ENCODE measurements at places on chromosomes 2 and 18.
A peak's percentile ranks its signal among the peaks of the same experiment; 100 is the strongest.

GRCh38 chr2:176814740-176815367, 397.7 kb upstream of the HNRNPA3 start:
- DNase-seq: no peak

GRCh38 chr2:16656784-16657391, 8.7 kb downstream of the CYRIA start:
- no peak for DNase-seq

DNA sequence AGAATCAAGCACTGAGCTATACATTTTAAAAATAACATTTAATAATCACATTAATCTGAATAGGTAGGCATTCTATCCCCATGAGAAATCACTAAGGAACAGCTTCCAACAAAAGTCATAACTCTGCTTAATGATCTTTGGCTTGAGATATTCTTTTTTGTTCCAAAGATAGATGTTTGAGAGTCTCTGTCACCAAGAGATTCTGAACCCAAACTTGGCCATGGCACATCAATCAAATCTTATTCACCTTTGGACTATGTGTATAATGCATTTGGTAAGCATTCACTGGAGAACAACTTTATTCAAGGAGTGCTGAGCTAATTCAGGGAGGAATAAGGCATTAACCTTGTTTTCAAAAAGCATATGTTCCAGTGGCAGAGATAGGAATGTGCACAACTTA, 743.3 kb downstream of the SLC4A3 start:
- no peak for DNase-seq

- DNase-seq: no peak
Observed at GRCh38 chr2:36355890-36356297, 316 bp downstream of the CRIM1 start.

- DNase-seq: no peak
Observed at GRCh38 chr2:83747141-83747540, 711.9 kb downstream of the SUCLG1 start.

GRCh38 chr18:47531717-47532116, 280.3 kb upstream of the SKOR2 start:
- no peak for DNase-seq

- DNase-seq: no peak
Observed at GRCh38 chr2:171451074-171451473, 17.0 kb downstream of the DCAF17 start.

DNA sequence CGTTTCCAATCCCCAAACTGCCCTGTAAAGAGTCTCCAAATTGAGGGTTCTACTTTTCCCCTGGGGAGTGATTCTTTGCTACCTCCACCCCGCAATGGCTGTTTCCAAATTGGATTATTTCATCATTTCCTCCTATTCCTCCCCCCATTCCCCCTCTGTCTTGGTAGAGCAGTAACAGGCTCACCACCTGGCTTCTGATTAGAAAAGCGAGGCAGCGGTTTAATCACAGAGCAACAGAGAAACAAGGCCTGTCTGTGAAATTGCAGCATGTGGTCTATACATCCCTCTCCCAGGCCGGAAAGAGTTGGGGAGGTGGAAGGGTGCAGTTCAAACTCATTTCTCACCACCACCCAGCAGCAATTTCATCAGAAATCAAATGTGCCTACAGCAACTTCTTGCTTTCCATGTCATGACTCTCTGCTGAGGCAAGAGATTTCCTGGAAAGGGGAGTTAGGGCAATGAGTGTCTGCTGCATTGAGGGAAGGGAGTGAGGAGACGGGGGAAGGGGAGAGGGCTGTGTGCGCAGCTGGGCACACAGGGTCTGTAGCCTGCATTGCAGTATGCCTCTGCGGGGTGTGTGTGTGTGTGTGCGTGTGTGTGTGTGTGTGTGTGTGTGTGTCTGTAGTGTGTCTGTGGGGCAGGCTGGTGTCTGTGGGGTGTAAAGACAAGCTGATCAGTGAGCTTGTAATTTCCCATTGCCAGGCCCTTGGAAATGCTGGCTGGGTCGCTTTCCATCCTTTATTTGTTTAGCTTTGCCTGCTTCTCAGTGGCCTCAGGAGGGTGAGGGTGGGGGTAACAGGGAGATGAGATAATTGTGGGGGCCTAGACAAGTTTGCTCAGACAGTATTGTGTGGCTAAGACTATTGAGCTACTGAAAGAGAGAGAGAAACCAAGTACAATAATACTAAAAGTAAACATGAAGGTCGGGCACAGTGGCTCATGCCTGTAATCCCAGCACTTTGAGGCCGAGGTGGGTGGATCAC, 13.5 kb upstream of the IGFBP2 start:
- no peak for DNase-seq

- DNase-seq: no peak
Observed at GRCh38 chr2:168210216-168210894, 37.0 kb downstream of the STK39 start.

GRCh38 chr2:71410696-71411095, 42.7 kb upstream of the DYSF start:
- DNase-seq: no peak

DNA sequence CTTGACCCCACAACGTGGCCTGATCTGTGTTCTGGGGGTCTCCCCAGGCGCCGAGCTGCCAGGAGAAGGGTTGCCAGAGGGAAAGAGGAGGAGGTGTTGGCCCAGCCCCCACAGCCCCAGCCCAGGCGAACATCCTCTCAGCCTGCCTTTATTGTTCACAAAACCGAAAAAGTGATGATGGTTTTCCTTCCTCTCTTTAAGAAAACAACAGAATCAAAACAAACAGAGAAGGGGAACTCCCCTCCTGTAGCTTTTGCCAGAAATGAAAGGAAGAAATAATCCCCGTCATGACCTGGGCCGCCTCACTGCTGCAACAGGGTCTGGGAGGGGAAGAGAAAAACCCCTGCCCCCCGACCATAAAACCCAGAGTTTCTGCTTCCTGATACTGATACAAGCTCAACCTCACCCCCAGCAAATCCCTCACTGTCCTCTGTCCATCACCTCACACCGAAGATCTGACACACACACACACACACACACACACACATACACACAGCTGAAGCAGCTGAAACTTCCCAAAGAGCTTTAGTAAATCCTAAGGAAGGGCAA, 52.0 kb downstream of the ZFP36L2 start:
- DNase-seq: peak; percentile 73

GRCh38 chr2:134883552-134884293, 34.9 kb upstream of the CCNT2 start:
- no peak for DNase-seq

- DNase-seq: no peak
Observed at GRCh38 chr2:201833781-201834180, 27.4 kb downstream of the CDK15 start.

- DNase-seq: no peak
Observed at GRCh38 chr2:45826884-45827635, 175.6 kb downstream of the PRKCE start.

- no peak for DNase-seq
Observed at GRCh38 chr18:35413163-35413511, 36.0 kb upstream of the ZNF396 start.

DNA sequence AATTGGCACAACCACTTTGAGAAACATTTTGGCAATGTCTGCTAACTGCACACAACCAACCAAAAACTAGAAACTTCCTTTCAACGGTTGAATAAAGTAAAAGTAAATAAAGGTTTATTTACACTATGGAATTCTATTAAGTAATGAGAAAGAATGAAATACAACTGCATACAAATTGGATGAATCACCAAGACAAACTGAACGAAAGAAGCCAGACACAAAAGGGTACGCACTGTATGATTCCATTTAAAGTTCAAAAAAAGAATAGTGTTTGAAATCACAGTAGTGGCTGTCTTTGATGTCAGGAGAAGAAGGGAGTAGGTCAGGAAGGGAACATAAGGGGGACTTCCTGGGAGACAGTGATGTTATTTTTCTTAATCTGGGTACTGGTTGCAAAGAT, 46.5 kb upstream of the SULT1C3 start:
- DNase-seq: no peak

DNA sequence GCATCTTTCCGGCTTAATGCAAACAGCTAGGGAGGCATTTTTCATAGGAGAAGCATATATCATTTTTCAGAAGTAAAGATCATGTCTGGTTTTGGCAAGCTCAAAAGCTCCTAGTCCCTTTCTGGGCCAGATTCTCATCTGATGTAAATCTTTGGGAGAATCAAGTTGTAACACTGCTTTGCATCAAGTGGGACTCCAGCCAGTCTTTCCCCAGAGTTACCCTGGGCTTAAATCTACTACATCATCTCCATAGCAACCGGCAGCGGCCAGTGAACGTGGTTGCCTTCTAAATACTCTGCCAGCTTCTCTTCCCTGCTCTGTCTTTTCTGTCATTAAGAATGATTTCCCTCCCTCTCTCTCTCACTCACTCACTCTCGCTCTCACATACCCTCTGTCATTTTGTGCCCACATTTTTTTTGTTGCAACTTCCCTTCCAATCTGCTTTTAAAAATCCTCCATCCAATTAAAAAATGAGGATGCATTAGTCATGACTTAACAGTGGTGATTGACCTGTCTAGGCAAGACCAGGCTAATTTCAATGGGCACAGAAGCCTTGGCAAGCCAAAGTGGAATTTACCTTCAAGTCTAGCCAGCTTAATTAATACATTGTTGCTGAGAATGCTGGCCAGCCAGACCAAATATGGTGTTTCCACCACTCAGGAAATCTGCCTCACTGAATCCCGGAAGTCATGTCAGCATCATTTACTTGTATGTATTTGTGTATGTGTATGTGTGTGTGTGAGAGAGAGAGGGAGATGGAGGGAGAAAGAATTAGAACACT, 93.0 kb downstream of the NRP2 start:
- DNase-seq: no peak

GRCh38 chr2:35976611-35977010, 379.0 kb upstream of the CRIM1 start:
- DNase-seq: no peak

DNA sequence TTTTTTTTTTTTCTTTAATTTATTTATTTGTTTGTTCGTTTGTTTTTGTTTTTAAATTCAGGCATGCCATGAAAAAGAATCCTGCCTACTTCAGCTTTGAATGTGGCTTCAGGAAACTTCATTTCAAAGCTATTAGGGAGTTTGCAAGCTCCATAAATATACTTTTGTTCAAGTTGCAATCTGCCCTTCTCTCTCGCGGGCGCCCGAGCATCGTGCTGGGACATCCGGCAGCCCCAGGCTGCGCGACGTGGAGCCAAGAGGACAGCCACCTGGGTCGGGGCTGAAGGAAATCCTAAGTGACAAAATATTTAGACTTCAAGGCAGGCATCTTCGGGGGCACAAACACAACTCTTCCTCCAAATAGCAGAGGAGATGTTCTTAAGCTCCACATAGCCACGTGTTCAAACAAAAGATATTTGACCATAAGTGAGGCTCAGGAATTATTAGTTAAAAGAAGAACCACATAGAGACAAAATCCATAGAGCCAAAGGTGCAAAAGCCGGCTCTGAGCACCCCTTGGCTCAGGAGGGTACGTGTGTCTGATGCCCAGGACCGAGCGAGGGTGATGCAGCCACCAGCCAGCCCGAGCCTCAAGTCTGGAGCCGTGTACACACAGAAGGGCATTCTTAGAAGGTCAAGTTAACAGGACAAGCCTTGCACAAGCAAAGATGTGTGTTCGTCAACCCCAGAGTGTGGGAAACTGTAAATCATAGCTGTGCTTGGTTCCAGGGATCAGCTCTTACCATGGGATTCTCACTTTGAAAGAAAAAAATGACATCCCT, 256.5 kb upstream of the SALL3 start:
- no peak for DNase-seq

- DNase-seq: no peak
Observed at GRCh38 chr2:21097331-21097730, 26.4 kb upstream of the TDRD15 start.

GRCh38 chr18:9237981-9238380, 96.6 kb upstream of the TWSG1 start:
- no peak for DNase-seq

DNA sequence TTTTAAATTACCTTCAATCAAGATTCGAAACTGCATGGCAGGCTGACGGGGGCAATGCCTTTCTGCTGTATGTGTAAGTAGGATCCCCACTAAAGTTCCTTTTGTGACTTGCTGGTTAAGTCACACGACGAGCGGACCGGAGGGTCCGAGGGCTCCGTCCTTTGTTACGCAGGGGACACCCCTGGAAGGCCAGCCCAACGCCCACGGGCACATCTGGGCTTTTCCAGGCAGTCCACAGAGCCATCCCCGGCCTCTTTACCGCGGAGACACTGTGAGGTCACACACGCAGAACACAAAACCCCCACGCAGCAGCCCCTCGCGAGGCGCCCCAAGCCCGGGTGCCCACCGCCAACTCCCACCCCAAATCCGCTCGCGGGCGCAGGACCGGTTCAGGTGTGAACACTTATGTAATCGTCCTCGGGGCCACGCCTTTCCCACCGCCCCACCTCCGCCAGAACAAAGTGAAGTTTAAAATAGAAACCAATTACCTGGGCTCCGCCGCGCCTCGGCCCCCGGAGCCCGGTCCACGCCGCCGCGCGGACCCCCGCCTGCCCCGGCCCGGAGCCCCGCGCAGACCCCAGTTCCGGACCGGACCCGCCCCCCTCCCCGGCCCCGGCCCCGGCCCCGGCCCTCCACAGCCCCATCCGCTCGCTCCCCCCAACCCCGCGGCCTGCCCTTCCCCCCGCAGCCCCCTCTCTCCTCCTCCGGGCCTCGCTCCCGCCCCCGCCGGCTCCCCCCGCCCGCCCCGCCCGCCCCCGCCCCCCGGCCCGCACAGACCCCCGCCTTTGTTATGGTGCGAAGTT, 4.2 kb downstream of the ZNF516 start:
- DNase-seq: no peak

- DNase-seq: no peak
Observed at GRCh38 chr18:10476338-10476791, 21.9 kb downstream of the APCDD1 start.

DNA sequence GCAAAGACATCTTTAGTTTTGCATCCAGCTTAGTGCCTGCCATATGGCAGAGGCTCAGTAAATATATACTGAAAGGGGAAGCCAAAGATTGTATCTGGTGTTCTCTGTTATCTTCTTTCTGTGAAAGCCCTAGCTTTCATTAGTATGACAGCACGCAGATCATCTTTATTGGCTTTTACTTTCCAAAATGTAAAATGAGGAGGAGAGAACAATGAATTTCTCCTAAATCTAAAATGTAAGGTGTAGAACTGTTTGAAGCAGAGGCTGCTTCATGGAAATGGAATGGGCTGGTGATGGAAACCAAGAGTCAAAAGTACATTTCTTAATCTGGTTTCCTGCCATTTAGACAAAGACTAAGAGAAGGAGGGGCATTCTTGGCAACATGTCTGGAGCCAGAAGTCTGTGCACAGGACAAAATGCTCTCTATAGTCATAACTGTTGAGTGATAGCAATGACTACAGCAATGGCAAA, 1029.9 kb upstream of the PIK3C3 start:
- no peak for DNase-seq

GRCh38 chr2:109321570-109321969, 192.6 kb downstream of the SH3RF3 start:
- no peak for DNase-seq

DNA sequence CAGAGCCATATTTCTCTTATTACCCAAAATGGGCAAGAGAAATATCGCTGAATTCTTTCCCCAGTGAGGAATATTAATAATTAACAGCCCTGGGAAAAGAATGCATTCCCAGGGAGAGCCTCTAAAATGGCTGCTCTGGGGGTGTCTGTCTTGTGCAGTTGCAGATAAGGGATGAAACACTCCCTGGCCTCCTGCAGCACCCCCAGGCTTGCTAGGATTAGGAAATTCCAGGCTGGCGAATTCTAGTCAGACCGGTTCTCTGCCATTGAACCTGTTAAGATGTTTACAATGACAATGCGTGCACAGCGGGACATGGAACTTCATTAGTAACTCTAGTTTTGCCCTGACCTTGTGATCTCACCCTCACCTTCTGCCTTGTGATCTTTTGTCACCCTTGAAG, 24.5 kb downstream of the MRPL30 start:
- DNase-seq: no peak
